ENCODE measurements at places on chromosomes 1 and 21.

DNA sequence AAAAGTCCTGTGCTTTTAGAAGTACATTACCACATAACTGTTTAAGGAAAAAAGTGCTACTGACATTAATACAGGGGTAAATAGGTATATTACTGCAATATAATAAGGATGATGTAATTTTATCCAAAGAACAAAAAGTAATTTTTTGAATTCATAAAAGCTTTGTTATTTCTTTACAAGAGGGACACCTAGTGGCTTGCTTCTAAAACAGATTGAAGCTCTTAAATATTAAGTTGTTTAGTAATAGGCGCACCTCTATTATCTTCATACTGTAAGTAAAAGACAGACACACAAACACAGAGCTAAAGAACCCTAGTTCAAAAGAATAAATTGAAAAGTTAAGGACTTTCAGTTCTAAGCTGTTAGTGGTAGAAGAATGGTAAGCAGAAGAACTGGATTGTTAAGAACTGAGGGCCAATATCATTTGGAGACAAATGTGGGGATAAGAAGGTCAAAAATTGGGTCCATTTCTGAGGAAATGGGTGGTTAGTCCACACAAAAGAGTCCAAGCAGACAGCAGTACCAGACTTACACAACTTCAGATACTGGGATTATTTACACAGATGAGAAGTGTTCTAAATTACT is 15.4 kb downstream of the ZNHIT6 start:
- DNase-seq, result no peak

- no peak for DNase-seq
These were observed 962.2 kb downstream of the ADGRL2 start for GRCh38 chr1:82762829-82763532.

GRCh38 chr1:111302374-111302773 is 11.7 kb downstream of the CHIA start:
- no peak for DNase-seq

DNA sequence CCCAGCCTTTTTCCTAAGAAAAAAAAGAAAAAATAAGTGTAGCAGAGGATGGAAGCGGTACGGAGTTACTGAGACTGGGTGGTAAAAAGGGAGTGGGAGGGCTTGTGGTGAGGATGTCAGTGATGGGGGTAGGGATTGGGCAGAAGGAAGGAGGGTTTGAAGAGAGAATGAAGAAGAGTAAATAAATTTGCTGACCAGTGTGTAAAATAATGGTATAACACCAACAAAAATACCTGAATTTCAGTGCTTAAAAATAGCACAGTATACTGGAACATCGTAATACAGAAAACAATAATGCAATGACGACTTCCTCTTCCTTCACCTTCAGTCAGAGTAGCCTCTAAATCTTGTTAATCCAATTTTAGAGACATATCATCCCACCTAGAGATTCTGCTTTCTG is 18.8 kb upstream of the SYPL2 start:
- DNase-seq, result no peak

- DNase-seq, result no peak
These were observed 149.5 kb downstream of the NOS1AP start for GRCh38 chr1:162218975-162219374.

GRCh38 chr1:162206749-162207635 is 137.5 kb downstream of the NOS1AP start:
- no peak for DNase-seq

All from activated T-cell treated with anti-CD3 and anti-CD28 coated beads, Interleukin-2, amount 50 U/mL, for 72 hours (primary cell).